Cerebellar nuclear complex (tissue), 1 donor: ENCODE measurements at places on chromosomes 16 and 17.

- no peak for DNase-seq
These were observed 21.2 kb downstream of the DRC3 start for GRCh38 chr17:17993852-17994251.

DNA sequence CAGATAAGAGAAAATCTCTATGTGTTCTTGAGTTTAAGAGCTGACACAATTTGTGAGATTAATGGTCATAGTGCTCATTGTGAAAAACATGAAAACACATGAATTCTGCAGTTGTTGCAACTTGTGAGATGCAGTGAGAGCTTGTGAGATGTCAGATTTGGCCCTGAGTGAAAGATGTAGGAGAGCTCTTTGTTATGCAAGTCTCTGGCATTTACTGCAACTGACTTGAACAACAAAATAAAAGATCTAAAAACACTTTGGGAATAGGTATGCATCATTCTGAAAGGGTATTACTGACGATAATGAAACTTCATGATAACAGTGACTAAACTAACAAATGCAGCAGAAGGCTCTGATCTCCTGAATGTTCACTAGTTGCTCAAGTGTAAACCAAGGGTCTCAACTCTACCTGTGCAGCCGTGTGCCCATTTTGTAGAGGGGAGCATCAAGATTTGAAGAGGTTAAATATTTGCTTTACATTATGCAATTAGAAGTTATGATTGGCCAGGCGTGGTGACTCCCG is 50.8 kb upstream of the SMIM36 start:
- no peak for DNase-seq

- DNase-seq, result no peak
These were observed 84.5 kb upstream of the CORO6 start for GRCh38 chr17:29707212-29707571.

DNA sequence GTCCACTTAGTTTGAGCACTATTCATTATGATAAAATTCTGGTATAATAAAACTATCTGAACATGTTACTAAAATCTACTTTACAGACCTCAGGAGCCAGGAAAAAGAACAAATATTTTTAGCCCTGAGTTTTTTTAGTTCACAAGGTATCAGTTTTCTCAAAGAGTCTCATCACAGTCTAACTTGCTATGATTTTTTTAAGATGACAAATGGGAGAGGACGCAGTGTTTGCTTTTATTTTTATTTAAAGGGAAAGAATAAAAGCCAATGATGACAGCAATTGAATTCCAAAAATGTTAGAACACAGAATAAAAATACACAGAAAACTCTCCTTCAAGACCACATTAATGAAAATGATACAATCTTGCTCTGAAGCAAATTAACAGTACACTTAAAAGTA is 7.4 kb downstream of the MED13 start:
- DNase-seq, result no peak

DNA sequence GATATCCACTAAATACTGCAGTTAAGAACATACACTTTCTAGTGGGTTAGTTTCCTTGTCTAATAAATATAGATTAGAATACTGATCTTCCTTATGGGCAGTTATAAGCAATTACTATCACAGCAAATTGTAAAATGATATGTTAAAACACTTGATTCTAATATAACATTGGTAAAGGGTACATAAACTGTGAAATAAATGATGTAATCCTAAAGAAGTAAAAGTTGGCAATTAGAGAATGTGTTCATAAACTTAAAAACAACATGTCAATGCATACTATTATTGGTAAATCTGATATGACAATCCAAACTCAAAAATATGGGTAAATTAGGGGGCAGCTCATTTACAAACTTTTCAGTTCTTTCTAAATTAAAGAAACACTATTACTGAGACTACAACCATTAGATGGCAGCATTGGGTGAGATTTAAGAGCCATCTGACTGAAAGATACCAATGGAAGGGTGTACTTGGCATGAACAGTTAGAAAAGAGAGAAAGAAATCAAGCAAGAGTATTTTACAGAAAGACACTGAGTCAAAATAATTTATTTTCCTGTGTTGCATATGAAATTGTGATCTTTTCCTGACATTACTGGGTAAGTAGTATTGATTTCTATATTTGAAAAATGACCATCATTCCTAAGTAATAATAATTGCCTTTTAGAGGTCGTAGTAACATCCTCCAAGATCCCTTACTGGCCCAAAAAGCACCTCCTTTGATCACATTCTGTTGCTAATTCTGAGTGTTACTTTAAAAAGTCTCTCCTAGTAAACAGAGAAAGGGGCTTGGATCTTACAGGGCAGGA is 119.6 kb downstream of the SPAG9 start:
- peak; percentile 29 for DNase-seq

DNA sequence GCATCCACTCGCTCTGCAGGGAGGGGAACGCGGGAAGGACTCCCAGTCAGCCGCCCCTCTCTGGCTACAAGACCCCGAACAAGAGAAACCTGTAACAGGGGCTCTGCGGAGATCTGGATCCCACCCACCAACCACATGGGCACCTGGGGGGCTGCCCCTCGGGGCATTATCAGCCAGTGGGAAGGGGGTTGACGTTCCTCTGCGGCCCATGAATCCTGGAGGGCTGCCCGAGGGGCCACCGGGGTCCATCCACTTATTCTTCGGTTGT is 1.8 kb upstream of the PCGF2 start:
- DNase-seq, result no peak

DNA sequence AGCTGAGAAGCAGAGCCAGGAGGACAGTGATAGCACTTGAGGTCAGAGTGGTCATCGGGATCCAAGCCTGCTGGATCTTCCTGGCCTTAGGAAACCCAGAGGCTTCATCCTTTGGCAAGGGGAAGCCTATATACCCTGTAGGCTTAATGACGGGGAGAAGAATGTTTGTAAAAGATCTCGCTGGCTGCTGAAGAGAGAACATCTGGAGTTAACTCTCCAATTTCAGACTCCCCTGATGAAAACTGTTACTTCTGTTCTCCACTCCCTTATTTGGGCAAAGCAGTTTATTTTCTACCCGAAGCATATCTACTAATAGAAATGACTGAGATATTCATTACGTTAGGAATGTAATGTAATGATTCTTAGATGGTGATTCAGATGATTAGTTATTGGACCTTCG is 487.0 kb downstream of the CDH13 start:
- no peak for DNase-seq

DNA sequence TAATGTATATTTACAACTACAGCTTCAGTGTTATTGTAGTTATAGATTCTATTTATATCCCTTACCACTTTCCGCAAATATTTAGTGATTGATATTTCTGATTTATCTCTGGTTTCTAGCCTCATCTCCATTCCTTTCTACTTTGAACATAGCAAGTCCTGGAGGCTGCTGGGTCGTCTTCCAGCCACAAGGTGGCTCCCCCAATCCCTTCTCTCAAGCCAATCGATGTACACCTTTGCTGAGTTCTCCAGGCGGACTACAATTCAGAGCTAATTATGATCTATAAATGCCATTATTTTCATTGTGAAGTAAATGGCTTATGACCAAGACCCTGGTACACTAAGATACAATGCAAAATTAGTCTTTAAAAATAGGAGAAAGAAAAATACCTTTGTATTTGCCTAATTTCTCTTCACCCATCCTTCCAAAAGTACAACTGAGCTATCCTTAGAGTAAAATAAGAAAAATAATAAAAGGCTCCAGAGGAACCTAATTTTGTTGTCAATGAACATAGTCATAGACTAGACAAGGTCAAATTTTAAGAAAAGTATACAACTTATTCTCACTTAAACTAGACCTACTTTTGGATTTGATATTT is 122.1 kb downstream of the SKAP1 start:
- no peak for DNase-seq

GRCh38 chr16:59411961-59412841 is 678.1 kb upstream of the GOT2 start:
- no peak for DNase-seq

DNA sequence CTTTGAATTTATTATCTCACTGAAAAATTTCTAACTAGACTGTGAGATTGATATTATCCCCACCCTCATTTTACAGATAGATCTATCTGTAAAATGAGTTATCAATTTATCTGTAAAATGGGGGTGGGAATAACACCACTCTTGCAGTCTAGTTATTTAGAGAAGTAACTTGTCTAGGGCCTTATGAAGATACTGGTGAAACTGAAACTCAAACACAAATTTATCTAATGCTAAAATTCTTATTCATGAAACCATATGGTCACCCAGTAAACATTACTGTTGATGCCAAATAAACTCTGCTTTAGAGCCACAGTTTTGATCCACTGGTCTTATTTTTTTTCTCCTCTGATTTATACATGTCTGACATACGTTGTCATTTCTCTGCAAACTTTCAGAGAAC is 52.1 kb upstream of the SMIM36 start:
- no peak for DNase-seq

DNA sequence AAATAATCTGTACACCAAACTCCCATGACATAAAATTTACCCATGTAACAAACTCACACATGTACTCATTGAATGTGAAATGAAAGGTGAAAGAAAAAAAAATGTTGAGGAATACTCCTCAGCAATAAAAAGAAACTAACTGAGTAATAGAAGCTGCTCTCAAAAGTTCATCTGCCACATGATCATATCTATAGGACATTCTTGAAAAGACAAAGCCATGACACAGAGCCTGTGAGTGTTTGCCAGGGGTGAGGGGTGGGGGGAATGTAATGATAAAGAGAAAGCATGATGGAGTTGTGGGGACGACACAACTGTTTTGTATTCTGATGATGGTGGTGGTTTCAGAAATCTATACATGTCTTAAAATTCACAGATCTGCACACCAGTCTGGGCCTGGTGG is 52.2 kb upstream of the TMC5 start:
- no peak for DNase-seq

- no peak for DNase-seq
These were observed 64.8 kb downstream of the SEC14L1 start for GRCh38 chr17:77205396-77206125.

- DNase-seq, result no peak
These were observed 9.4 kb downstream of the CWC25 start for GRCh38 chr17:38815576-38816193.

DNA sequence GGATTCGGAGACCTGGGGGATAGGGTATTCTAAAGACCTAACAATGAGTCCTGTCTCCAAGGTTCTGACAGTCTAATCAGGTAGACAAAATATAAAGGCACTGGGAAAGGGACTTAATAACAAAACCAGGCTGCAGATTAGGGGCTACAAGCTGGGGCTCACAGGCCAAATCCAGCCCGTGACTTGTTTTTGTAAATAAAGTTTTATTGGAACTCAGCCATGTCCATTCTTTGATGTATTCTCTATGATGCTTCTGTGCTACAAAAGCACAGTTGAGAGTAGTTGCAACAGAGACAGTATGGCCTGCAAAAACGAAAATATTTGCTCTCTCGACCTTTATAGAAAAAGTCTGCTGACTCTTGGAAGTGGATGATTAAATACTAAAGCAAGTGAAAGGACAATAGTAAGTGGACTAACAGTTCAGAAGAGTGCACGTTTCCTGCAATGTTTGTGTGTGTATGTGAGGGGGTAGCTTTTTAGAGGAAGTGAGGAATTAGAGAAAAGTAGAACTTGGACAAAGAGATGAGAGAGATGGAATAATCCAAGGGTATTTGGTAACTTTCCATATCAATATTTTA is 115.4 kb upstream of the ZFHX3 start:
- no peak for DNase-seq

- no peak for DNase-seq
These were observed 132.1 kb downstream of the CLEC16A start for GRCh38 chr16:11076259-11077018.

- DNase-seq, result no peak
These were observed 1.5 kb upstream of the RNF157 start for GRCh38 chr17:76241691-76242255.

GRCh38 chr17:76477576-76477975 is 10.2 kb downstream of the AANAT start:
- DNase-seq, result no peak

GRCh38 chr16:2078096-2078495 is 30.3 kb downstream of the TSC2 start:
- no peak for DNase-seq

DNA sequence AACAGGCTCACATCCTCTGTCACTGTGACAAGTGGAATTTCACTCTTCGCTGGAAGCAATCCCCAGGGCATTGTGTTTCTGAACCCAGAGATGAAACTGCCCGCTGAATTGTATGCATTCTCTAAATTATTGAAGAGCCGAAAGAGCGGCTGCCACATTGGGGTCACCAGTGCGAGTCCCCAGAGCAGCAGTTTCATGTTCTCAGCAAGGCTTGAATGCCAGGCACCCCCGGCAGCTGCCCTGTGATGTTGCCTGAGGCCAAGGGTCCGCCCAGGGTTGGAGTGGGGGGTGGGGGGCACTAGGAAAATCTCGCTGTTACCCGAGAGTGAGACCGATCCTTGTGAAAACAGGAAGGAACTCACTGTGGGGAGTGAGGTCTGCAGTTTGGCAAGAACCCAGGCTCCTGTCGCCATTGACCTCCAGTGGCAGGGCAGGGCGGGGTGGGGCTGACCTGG is 20.7 kb upstream of the BCAR1 start:
- DNase-seq, result no peak

DNA sequence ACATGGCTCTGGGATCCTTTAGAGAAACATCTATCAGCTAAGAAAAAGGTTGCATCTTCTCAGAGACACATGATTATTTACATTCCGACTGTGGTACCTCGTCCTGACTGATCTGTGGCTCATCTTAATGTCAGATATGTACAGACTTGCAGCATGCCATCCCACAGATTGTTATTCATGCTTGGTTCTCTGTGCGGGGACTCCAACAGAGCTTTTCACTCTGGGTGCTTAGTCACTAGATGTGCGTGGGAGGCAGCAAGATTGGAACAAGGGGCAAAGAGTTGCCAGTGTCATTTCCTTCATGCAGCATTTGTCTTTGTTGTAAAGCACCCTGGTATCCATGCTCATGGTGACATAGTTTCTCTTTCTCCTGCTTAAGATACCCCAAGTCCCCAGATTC is 179.1 kb upstream of the CACNG5 start:
- no peak for DNase-seq

GRCh38 chr16:85262558-85263238 is 150.4 kb upstream of the CIBAR2 start:
- DNase-seq, result no peak
